NCI-H1417 (cell line): ENCODE measurements at places on chromosomes 16 and 17.

- no peak for DNase-seq
These were observed 106.8 kb downstream of the BRIP1 start for GRCh38 chr17:61756561-61756960.

- DNase-seq, result no peak
These were observed 38.0 kb upstream of the SNN start for GRCh38 chr16:11630046-11630767.

GRCh38 chr17:57773557-57773956 is 28.5 kb upstream of the CCDC182 start:
- DNase-seq, result no peak

- no peak for DNase-seq
These were observed 25.9 kb downstream of the BCO1 start for GRCh38 chr16:81264386-81264785.

DNA sequence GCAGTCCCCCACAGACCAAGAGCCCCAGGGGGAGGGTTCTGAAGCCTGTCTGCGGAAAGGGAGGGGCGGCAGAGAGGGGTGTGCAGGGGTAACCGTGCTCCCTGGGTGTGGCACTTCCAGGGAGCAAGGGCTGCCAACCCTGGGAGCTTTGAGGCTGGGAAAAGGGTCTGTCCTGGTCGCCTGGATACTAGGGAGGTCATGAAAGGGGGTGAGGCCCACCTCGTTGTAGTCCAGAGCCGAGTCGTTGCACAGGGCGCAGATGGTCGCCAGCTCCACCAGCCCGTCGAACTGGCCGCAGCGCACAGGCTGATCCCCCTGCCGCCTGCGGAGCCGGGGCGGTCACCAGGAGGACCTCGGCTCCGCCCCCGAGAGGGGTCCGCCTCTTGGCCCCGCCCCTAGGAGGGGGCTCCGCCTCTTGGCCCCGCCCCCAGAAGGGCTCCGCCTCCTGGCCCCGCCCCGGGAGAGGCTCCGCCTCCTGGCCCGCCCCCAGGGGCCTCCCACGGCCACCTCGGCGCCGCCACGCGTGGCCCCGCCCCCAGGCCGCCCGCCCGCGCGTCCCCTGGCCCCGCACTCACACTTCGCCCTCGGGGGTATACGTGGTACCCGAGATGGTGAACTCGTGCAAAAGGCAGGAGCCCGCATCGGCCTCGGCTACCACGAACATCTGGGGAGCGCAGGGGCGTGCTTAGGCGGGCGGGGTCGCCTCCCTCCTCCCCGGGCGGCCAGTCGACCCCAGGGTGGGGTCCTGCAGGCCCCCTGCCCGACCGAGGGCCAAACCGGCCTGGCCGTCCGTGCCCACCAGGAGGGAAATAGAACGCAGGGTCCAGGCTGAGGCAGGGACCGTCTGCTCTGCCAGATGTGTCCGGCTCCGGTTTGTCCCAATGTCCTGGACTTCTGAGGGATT is 19.5 kb downstream of the ATP2A3 start:
- DNase-seq, result no peak
